Sigmoid colon (tissue), 7 donors: ENCODE measurements at places on chromosomes 7 and 10.

DNA sequence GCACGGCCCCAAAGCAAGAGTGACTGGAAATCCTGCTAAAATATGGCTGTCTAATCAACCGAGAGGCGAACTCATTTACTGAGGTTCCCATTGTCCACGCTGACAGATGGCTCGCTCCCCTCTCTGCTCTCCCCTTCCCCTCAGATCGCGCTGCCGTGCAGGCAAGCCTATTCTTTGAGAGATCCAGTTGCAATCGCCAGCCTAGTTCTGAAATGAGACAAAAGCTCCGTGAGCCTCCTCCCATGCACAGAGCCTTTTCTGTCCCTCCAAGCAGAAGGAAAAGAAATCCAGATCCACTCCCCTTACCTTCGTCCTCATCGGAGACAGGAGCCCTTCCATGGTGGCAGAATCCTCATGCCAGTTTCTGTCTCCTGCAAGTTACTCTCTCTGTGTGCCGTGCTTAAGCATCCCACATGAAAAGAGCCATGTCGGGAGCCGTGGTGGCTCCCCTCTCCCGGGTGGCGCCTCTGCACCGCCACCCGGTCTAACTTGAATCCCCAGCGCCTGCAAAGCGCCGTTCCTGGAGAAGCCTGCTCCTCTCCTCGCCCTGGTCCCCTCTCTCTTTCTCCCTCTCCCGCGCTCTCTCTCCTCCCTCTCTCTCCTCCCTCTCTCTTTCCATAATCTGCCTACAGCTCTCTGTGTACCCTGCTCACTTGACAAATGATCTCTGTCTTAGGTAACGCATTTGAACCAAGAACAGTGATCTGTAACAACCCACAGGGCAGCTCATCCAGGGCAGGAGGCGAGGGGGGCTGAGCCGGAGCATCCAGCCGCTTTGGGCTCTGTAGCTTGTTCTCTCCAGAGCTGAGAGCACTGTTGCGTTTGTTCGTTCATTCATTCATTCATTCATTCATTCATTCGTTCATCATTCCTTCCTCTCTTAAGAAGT, 156.8 kb downstream of the FRMD4A start:
- DNase-seq: no peak

DNA sequence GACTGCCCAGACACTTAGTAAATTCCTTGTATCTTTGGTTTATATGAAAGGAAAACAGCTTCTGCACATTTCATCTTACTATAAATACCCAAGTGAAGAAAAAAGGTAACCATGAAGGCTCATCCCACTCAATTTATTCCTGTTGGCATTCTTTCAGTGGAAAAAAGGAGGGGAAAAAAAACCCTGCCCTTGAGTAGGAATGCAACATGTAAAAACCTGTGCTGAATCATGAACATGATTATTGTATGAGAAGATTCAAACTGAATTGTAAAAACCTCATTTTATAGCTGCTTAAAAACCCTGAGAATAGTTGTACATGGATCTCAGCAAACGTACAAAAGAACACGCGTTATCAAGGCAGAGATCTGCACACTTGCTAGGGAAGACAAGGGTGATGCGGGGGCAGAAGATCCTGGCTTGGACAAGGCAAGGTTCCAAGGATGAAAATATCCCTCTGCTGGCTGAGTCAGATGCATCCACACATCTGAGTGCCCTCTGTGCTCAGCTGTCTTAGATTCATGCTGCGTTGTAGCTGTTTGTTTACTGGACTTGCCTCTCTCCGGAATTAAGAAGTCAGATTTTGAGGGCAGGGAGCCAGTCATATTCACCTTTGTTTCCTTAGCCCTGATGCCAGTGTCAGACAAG, 658.2 kb downstream of the PARD3 start:
- no peak for DNase-seq

DNA sequence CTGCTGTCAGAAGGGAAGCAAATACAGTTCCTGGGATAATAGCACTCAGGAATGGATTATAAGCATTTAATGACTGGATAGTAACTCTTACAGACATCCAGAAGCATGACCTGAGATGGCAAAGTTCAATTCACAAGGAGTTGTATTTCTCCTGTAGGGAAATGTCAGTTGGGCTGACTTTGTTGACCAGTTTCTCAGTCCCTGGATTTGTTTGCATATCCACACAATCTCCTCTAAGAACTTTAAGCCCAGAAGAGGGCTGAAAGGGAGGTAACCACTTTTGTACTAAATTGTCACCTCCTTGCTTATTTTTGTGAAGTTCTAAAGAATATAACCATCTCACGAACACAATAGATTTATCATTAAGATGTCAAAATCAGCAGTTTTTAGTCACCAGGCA, 140.3 kb downstream of the SEMA3D start:
- DNase-seq: no peak

DNA sequence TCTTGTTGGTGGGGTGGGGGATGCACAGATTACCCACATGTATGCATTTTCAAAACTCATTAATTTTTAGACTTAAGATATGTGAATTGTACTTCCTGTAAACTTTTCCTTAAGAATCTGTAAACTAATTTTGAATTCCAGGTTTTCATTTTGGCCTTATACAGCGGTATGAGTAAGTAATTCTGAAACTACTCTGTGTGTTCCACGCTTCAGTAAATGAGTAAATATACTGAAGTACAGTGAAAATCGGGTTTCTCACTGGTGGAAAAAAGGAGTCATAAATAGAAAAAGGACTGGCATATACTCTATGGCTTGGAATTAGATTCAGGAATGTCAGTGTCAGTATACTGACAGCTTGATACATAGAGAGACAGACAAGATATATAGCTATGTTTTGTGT, 72.8 kb downstream of the CTTNBP2 start:
- DNase-seq: no peak

DNA sequence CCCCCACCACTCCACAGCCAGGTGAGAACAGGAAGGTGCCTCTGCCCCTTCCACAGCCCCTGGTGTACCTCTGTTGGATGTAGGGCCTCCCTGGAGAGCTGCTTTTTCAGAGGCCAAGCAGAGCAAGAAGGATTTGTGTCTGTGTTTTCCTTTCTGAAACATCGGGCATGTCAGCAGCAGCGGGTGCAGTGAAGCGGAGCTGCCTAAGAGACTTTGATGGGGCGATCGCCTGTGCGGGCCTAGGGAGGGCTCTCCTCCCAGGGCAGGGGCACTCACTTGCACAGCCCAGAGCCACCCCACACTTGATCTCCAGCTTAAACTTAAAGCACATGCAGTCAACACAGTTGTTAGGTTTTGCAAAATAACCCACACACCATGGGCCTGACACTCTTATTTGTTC, 324.7 kb downstream of the ACTR3B start:
- no peak for DNase-seq

GRCh38 chr7:787332-788240, 44.7 kb upstream of the SUN1 start:
- DNase-seq: no peak

DNA sequence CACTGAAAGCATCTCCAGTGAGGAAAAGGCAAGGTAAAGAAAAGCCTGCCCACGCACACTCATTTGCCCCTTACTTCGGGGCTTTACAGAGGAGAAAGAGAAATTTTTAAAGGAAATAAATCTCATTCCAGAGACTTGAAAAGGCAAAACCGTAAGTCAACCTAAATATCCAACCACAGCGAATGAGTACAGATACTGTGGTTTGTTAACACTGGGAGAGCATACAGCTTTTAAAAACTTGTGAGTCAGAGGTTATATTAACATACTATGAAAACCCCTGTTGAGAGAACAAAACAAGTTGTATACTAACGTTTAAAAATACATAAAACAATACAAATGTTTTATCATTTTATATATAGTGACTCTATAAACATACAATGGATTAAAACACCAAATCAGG, 28.6 kb upstream of the ST7 start:
- DNase-seq: no peak

GRCh38 chr7:32381024-32381601, 109.1 kb downstream of the LSM5 start:
- no peak for DNase-seq
